ENCODE measurements at places on chromosomes 4 and X. TPM values are rescaled to one million over a fixed set of nuclear protein-coding genes. Genes with fewer than 3 reads are reported as not detected.

DNA sequence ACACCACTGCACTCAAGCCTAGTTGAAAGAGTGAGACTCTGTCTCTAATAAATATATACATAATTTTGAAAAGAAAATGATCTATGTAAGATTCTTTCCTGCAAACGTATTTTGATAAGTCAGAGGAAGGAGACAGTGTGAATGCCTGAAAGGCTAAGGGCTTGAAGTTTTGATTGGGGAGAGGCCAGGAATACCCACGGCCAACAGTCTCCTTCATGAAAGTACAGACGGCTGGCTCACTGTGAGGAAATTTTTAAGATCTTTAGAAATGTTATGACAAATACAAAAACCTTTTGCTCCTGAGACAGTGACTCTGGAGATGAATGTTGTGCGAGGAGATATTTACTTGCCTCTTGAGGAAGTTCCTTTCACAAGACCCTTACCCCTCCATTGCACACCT lies 111.4 kb upstream of the KLHL13 start:
- H3K27ac ChIP-seq: no peak overlapping the region
- DNase-seq: peak; percentile 17
- no peak overlapping the region for H3K4me3 ChIP-seq

DNA sequence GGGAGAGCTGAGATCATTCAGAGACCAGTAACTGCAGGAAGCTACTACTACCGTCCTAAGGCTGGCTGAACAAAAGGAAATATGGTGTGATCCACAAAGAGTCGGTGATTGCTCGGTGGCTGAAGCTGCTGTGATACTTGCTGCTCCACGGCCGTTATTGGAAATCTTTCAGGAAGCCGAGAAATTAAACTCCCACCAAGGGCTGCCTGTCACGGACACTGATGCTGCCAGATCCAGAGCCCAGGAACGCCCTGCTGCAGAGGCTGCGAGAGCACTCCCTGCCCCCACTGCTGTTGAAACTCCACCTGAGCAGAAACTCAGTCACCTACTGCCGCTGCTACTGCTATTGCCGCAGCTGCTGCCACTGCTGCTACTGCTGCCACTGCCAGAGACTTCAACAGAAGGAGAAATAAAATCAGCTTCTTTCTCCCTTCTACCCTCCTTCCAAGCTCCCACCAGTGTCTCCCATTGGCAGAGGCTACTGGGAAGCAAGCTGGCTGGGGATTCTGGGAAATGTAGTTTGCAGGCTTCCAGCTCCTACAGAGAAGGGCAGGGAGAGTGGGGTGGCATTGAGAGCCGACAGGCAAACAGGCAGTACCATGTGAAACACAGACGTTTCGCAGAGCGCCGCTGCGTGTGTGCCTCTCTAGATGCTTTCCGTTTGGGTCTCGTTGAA lies 126.0 kb upstream of the ENPP6 start:
- peak; percentile 89 for DNase-seq
- H3K4me3 ChIP-seq: peak overlapping the region; percentile 86
- H3K27me3 ChIP-seq: no peaks in the 10 kb centered on the region
- peak overlapping the region; percentile 1 for H3K27ac ChIP-seq

GRCh38 chr4:8083086-8083825 lies 75.4 kb downstream of the ABLIM2 start:
- H3K4me3 ChIP-seq: no peak overlapping the region
- DNase-seq: no peak
- no peaks in the 10 kb centered on the region for H3K4me1 ChIP-seq
- peaks cover 46% of the 10 kb centered on the region for H3K27me3 ChIP-seq

GRCh38 chrX:44784241-44784640 lies 59.6 kb upstream of the DUSP21 start:
- H3K4me1 ChIP-seq: peaks cover 10% of the 10 kb centered on the region
- no peak overlapping the region for H3K4me3 ChIP-seq
- peak; percentile 60 for DNase-seq

DNA sequence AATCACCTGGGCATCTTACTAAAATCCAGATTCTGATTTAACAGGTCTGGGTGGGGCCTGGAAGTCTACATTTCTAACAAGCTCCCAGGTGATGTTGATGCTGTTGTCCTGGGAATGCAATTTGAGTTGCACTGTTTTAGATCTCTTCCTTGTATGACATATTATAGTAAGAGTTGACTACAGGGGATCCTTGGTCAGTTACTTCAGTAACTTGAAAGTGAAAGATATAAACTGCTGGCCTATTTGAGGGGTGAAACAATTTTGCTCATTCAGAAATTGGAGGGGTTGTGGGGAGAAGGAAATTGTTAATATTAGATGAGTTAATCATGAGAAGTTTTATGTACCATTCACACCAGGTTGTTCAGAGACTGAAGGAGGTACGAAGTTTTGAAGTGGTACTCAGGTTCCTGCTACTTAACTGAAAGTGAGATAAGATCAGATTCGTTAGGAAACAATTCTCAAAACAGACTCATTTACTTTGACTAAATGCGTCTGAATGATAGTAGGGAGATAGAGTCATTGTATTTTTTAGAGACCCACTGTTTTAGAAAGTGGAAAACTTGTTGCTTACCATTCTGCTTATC lies 12.5 kb downstream of the SH2D1A start:
- H3K27me3 ChIP-seq: no peaks in the 10 kb centered on the region
- H3K27ac ChIP-seq: no peak overlapping the region
- no peaks in the 10 kb centered on the region for H3K36me3 ChIP-seq
- no peak for DNase-seq
- no peaks in the 10 kb centered on the region for H3K4me1 ChIP-seq
- no peak overlapping the region for H3K4me3 ChIP-seq

The GUCY1A1 gene
- not detected for total RNA-seq

The SCD5 gene
- 39.8 TPM for total RNA-seq

DNA sequence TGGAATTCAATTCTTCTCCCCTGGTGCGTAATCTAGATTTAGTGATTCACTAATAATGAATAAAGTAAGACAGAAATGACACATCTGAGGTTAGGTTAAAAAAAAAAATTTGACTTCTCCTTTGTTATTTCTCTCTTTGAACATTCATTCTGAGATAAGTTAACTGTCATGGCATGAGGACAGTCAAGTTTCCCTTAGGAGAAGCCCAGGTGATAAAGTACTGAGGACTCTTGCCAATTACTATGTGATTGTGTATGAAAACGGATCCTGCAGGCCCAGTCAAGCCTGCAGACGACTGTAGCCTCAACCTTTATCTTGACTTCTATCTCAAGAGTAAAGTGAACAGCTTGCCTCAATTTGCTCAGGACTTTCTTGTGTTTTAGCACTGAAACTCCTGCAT lies 293.2 kb downstream of the PRR32 start:
- no peak for DNase-seq
- H3K4me3 ChIP-seq: no peak overlapping the region
- no peaks in the 10 kb centered on the region for H3K27me3 ChIP-seq
- no peaks in the 10 kb centered on the region for H3K4me1 ChIP-seq

- H3K4me1 ChIP-seq: peaks cover 75% of the 10 kb centered on the region
- peak; percentile 89 for DNase-seq
- no peaks in the 10 kb centered on the region for H3K27me3 ChIP-seq
- no peaks in the 10 kb centered on the region for H3K36me3 ChIP-seq
Observed at GRCh38 chrX:110286106-110286505, 31.8 kb downstream of the AMMECR1 start.

DNA sequence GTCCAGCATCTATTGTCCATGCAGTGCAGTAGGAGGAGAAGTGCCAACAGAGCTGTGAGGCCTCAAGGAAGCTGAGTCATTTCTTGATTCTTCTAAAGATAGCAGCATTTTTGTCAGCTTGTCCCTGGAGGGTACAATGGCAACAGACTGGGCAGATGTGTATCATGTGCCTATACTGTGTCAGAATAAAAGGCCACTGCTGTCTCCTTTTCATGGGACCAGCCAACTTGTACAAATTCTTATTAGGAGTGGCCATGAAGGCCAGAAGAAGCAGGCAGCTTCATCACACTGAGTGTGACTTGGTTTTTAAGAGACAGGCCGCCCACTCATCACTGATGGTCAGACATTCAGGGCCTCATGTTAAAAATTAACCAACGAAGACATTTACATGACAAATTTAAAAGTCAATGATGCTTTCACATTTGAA lies 185.0 kb upstream of the FAM241A start:
- peaks cover 42% of the 10 kb centered on the region for H3K4me1 ChIP-seq
- peak; percentile 90 for DNase-seq
- peak overlapping the region; percentile 61 for H3K27ac ChIP-seq
- no peaks in the 10 kb centered on the region for H3K27me3 ChIP-seq
- no peaks in the 10 kb centered on the region for H3K36me3 ChIP-seq

GRCh38 chrX:70427365-70427764 lies 4.3 kb downstream of the GDPD2 start:
- no peak overlapping the region for H3K4me3 ChIP-seq
- no peak for DNase-seq
- H3K27ac ChIP-seq: no peak overlapping the region
- H3K36me3 ChIP-seq: no peaks in the 10 kb centered on the region
- no peaks in the 10 kb centered on the region for H3K27me3 ChIP-seq
- no peaks in the 10 kb centered on the region for H3K4me1 ChIP-seq

DNA sequence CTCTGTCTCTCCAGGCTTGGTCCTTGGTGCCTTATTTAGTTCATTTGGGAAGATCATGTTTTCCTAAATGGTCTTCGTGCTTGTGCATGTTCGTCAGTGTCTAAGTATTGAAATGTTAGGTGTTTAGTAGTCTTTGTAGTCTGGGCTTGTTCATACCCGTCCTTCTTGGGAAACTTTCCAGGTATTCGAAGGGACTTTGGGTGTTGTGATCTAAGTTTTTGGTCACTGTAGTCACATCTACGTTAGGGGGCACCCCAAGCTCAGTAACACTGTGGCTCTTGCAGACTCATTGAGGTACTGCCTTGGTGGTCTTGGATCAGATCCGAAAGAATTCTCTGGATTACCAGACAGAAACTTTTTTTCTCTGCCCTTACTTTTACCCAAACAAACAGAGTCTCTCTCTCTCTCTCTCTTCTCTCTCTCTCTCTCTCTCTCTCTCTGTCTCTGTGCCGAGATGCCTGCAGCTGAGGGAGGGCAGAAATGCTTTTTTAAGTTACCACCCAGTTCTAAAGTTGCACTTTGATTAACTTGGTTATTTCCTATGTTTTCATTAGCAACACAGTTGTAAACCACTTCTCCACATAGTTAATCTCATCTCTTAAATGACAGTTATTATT lies 67.6 kb upstream of the SLC7A3 start:
- DNase-seq: peak; percentile 30
- no peak overlapping the region for H3K27ac ChIP-seq
- H3K36me3 ChIP-seq: no peaks in the 10 kb centered on the region
